ENCODE measurements at places on chromosomes 12 and 14.

DNA sequence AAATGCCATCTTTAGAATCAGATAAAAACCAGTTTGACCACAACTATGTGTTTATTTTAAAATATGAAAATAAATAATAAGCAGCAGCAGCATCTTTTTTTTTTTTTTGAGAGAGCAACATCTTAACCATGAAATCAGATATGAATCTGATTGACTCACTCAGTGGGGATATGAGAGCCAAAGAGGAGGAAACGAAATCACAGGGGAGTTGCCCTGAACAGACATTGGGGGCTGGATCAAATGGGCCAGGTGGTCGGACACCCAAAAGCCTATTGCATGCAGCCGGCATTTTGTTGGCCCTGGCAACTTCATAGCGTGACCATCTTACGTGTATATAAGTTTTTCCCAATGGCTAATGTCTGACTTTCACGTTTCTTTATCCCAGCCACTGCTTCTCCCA is 321.1 kb downstream of the NPAS3 start:
- DNase-seq = peak; percentile 30

GRCh38 chr14:56088941-56089340 is 29.3 kb upstream of the PELI2 start:
- DNase-seq = no peak

GRCh38 chr14:85619851-85620250 is 89.9 kb downstream of the FLRT2 start:
- no peak for DNase-seq

GRCh38 chr14:77009014-77009413 is 19.5 kb downstream of the IRF2BPL start:
- no peak for DNase-seq

- no peak for DNase-seq
Measured at GRCh38 chr14:104937161-104937560, 12.5 kb downstream of the PLD4 start.

- no peak for DNase-seq
Measured at GRCh38 chr12:8785499-8785898, 36.9 kb upstream of the A2ML1 start.

- DNase-seq = peak; percentile 47
Measured at GRCh38 chr14:97719931-97720330, 922.7 kb downstream of the VRK1 start.

DNA sequence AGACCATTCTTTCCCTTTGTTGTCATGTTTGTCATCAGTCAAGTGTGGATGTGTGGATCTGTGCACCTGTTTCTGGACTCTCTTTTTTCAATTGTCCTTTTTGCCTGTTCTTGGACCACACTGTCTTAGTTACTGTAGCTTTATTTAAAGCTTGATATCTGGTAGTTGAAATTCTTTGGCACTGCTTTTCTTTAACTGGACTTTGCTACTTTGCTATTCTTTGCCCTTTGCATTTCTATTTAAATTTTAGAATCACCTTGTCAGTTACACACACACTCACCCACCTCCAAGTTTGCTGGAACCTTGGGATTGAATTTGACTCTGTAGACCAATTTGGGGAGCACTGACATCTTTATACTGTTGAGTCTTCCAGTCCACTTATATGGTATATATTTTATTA is 61.5 kb downstream of the VRK1 start:
- DNase-seq = no peak

DNA sequence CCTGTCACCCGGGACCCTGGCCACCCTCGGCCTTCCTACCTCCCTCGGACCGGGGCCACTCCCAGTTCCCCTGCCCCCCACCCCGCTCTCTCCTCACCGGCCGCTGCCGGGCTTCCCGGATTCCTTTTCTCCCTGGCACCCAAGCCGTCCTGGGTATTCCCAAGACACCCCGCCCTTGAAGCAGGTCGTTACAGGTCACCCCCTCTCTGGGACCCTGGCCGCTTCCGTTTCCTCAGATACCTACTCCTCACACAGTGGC is 493 bp downstream of the NUMB start:
- no peak for DNase-seq

GRCh38 chr14:71783088-71783487 is 149.1 kb upstream of the RGS6 start:
- no peak for DNase-seq

DNA sequence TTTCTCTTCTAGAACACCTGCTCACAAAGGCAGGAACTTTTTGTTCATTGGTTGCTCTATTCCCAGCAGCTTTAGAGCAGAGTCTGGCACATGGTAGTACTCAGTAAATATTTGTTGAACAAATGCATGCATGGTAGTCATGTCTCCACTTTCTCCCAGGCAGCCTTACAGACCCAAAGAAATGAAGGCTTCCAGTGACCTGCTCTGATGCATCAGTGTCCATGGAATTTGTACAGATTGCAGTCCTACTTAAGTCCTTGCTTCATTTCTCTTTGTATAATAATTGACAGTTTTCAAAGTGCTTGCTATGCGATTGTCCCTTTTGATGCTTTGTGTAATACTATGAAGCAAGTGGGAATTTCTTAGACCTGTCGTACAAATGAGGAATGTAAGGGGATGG is 119.6 kb downstream of the DERA start:
- DNase-seq = no peak

DNA sequence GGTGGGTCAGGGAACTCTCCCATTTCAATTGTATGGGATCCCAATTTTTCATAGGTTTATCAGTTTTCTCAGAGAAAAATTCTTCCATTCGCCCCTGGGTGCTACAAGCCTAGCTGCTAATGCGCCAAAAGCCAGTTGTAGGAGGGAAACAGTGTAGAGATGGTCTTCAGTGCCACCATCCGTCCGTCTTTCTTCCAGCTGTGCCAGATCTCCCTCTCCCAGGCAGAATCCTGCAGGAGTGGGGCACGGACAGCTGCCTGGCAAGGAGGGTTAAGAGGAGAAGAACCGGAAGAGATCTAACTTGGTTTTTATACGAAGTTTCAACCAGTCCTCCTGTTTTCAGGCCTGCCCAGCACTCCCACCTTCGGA is 38.9 kb upstream of the FUT8 start:
- no peak for DNase-seq

- no peak for DNase-seq
Measured at GRCh38 chr12:45732250-45732649, 2.7 kb downstream of the ARID2 start.

DNA sequence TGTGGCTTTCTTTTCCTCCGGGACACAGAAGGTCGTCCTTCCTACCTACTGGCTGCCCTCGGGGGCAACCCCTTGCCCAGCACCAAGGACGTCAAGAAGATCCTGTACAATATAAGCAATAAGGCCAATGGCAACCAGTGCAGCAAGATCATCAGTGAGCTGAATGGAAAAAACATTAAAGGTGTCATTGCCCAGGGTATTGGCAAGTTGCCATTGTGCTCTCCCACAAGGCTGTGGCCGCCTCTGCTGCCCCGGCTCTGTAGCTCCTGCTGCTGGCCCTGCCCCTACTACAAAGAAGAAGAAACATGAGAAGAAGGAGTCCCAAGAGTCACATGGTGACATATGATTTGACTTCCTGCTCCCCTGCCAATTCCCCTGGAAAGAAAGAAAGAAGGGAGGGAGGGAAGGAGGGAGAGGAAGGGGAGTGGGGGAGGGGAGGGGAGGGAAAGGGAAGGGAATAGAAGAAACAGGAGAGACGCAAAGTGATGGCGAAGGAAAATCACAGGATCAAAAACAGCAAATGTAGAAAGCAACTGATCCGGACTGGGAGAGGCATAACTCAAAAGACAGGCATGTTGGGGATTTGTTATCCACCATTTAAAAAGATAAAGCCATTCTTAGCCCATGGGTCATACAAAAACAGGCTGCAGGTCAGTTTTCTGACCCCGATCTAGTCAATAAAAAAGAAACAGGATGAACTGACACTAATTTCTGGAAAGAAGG is 61.3 kb upstream of the RESF1 start:
- DNase-seq = no peak

DNA sequence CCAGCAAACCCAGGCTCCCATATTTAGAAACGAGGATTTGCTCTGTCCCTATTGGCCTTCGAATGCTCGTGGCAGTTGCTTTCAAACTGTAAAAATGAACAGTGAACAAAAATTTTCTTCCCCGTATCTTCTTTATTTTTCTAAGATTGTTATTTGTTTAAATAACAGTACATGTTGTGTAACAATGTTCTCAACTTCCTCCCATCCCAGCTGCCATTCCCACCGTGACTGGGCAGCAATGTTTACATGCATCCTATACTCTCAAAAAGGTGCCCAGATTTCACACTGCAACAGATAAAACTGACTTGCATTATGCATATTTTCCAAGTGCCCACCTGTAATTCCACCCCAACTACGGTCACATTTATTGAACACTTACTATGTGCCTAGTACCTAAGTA is 12.8 kb downstream of the VCPKMT start:
- no peak for DNase-seq

DNA sequence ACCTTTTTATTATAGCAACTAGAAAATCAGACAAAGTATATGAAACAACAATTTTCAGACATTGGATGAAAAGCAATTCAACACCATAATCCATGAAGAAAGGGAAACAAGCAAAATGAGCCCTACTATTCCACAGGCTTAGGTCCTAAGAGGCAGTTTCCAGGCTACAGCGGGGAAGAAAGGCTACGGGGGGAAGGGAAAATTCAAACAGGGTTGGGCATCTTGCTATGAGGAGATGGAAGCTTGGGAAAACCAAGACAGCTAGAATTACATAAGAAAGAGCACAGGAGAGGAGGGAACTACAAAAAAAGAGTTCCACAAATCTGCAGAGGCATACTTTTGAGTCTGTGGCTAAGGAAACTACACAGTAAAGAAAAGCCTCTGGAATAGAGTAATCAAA is 356.0 kb upstream of the CLEC14A start:
- DNase-seq = no peak

- DNase-seq = no peak
Measured at GRCh38 chr12:57222286-57223190, 5.9 kb downstream of the NXPH4 start.

- DNase-seq = no peak
Measured at GRCh38 chr14:60197629-60198303, 32.6 kb upstream of the DHRS7 start.

DNA sequence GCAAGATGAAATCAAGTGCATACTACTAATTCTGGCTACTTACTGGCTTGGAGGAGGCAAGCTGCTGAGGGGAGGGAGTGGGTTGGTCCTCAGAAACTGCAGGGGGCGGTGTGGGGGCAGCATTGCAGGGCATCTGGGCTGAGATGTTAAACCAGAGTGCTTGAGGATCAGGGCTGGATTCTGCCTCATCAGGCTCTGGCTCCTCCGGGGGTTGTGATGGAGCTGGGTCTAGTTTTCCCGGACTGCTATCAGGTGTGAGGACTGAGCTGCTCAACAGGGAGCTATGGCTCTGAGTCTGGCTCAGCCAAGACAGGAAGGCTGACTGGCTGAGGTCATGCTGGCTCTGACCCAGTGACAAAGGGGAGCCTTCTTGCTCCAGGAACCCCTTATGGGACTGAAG is 28.6 kb downstream of the BAZ2A start:
- peak; percentile 70 for DNase-seq

DNA sequence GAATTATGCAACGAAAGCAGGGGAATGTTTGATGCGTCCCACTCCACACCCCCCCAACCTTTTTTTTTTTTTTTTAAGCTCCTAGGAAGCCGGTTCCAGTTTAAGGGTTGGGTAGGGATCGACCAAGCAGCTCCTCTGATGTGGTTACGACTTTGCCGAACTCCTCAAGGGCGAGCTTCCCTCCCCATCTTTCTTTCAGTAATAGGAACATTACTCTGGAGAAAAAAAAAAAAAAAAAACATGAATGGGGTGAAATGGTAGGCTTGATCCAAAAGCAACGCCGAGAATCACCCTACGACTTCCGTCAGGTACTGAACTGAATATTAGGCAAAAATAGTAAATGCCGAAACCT is 9.6 kb downstream of the BMP4 start:
- DNase-seq = no peak

GRCh38 chr12:53603196-53603595 is 23.0 kb downstream of the ATF7 start:
- no peak for DNase-seq

GRCh38 chr14:50839691-50840090 is 8.7 kb upstream of the NIN start:
- DNase-seq = no peak

DNA sequence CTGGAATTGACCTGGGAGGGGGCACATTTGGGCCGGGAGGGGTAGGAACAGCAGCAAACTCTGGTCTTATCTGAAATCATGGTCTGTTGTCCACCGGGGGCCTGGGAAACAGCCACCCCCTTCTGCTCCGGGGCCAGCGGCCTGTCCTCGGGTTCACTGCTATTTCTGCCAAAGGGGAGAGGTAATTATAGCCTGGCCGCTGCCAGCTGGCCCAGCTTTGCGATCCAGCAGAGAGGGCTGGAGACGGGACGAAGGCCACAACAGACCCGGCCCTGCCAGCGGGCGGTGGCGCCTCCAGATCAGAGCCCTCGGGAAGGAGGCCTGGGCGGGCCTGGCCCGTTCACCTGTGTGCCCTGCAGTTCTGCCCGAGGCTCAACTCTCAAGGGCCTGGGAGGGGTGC is at the start of gene C14orf180:
Gene C14orf180 (plus strand): TSS at position 258 of the 400 bp plus-strand sequence. CDS start 6,667 bp downstream, outside the sequence.
- DNase-seq = no peak

GRCh38 chr14:65330416-65330815 is 82.1 kb upstream of the FUT8 start:
- DNase-seq = no peak

GRCh38 chr14:64945431-64946178 is 3.1 kb upstream of the GPX2 start:
- DNase-seq = no peak

DNA sequence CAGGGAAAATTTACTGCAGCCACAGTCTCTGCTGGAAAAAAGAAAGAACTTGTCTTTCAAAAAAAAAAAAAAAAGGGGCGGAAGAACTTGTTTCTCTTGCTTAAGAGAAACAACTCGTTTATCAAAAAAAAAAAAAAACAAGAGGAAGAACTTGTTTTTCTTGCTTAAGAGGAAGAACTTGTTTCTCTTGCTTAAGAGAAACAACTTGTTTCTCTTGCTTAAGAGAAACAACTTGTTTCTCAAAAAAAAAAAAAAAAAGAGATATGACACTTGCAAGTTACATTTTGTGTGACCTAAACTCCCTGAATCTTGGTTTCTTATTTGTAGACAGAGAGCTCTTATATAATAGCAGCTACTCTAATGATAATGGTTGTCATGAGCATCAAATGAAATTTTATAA is 44.7 kb upstream of the USP15 start:
- no peak for DNase-seq

GRCh38 chr12:31732926-31733548 is 4.2 kb upstream of the AMN1 start:
- DNase-seq = no peak

GRCh38 chr12:124433147-124433874 is 134.1 kb downstream of the NCOR2 start:
- DNase-seq = no peak

DNA sequence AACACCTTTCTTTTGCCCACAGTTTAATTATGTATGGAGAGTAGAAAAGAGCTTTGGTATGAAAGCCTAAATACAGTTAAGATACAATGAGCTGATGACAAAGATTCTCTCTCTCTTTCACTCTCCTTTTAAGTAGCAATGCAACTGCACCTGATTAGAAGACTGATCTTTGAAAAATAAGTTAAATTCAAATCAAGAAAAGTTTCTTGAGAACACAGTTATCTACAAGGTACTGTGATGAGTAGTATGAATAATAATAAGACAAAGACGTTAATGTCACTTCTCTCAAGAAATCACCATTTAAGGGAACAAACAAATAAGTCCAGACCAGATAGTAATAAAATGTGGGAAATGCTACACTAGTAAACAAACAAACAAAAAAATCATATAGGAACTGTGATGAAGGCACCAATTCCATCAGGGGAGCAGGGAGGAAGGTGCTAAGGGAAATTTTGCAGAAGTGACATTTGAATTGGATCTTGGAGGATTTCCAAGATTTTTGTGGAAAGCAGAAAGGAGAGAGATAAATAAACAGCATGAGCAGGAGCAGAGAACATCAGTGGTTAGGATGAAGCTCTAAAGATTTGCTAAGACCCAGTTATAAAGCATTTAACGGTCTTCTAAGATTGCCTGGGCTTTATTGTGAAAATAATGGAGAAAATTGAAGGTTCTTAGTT is 65.2 kb upstream of the STK38L start:
- DNase-seq = no peak
